ENCODE measurements at places on chromosomes 2 and 18.

DNA sequence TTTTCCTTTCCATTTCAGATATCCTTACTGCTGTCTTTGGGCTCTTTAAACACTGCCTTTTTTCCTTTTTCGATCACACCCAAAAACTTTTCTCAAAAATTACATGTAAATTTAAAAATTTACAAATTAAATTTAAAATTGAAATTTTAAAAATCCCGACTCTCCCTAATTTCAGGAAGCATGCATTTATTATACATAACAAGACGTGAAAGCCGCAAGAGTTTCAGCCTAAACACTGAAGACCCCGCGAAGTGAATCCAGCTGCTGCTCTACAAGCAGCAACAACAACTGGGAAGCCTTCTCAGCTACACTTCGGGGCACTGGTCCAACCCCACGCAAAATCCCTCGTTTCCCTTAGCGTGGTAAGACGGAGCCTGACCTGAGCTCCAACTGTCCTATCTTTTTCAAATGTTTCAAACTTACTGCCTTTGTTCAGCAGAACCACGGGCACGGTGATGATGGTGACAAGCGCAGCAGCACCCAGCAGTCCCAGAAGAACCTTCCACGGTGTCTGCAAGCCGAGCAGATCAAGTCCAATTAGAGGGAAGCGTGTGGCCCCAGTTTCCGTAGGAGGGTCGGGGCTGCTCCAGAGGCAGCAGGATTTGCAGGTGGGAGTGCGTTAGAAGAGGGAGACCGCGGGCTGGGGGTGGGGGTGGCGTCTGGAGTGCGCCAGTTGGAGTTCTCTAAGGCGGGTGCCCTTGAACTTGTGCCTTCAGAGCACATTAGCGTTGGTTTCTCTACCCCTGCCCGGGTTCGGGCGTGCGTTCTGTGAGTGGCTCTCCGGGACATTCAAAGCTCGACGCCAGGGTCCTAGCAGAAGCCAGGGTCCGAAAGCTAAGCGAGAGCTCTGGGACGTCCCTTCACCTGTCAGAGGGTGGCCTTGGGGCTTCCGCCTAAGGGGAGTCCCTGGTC lies 783 bp downstream of the DPP4 start:
- peak; percentile 43 for DNase-seq

- DNase-seq: peak; percentile 35
Observed at GRCh38 chr2:177169810-177170514, 42.6 kb upstream of the HNRNPA3 start.

DNA sequence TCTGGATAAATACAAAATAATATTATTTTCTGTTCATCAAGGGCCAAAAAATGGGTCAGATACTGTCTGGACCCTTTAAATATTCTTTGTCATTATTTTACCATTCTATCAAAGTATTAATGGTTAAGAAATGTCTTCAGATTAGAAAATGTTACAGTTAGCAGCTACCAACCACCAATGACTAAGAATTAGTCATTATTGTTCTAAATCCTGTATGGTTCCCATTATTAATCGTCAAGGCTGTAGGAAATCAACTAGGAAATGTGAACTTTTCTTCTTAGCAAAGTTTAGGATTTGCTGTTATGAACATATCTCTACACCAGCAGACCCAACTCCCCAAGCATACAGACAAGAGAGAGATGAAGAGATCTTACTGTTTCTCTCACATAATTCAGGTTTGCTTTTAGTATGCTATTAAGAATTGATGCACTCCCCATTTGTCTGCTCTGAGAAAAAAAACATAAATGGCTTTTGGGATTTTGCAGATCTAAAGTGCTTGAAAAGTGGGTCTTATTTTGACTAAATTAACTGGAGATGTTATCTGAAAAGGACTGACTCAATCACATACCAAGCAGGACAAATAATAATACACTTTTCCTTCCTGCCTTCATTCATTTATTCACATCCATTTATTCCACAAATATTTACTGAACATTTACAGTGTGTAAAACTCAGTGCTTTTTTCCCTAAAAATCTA lies 147.7 kb downstream of the PPP1R1C start:
- no peak for DNase-seq

GRCh38 chr2:207161247-207162123 lies 4.3 kb downstream of the KLF7 start:
- DNase-seq: no peak

GRCh38 chr2:51013079-51013932 lies 18.6 kb downstream of the NRXN1 start:
- no peak for DNase-seq

DNA sequence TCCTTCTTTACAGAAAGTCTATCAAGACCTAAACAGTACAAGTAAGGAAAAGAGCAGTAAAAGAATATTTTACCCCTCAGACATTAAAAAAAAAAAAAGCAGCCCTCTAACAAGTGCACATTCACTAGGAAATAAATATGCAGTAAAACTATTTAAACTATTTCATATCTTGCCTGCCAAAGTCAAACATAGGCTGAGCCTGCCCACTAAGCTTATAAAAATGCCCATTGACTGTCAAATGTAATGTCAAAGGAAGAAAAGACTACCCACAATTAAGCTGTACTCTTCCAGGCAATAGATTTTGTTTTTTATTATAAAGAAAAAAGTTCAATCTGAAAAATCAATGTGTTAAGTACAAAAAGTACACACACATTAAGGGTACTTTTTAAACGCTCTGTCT lies 11.8 kb downstream of the ALS2 start:
- no peak for DNase-seq

DNA sequence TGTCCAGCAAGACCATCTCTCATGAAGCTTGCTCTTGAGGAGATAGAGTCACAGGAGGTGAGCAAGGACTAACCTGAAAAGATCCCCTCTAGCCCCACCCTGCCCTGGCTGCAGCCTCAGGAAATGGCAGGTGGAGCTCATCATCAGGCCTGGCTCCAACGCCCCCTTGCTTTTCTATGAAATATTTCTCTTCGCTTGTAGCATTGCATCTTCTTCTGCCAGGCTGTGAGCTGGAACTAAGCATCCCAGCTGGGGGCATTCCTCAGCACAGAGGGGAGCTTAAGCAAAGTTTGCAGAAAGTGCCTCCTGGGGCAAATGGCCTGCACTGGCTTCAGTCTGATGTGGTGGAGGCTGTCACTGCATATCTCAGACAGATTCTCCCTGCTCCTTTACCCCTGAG lies 90.1 kb upstream of the LGALSL start:
- DNase-seq: no peak

DNA sequence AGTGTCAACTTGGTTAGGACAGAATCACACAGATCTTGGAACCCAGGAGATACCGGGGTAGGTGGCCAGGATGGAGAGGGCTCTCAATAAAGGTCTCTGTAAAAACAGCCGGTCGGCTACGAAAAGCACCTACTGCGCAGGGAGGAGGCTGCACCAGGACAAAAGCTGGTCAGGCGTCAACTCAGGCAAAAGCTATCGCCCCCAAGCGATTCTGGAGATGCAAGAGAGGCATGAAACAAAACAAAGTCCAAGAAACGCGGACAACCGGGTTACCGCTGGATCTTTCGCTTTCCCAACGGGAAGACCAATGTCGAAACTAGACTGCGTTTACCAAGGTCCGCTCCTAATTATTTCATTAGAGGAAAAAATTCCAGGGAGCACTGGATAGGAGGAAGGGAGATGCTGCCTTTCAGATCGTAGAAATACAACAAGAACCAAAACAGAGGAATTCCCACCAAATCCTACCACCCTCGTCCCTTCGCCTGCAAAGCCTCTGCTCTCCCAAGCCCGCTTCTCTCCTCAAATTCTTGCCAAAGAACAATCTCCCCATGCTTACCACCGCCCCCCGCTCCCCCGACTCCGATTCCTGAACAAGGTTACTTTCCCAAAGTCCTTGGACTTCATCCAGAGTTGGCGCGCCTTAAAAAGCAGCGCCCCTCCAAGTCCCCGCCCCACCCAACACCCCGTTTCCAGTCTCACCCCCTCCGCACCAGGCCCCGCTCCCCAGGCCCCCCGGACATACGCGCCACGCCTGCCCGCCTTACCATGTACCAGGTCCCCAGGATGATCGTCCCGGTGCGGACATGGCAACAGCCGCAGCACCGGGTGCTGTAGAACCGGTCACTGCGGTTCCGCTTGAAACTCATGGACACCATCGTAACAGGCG lies 539 bp downstream of the LAPTM4A start:
- peak; percentile 55 for DNase-seq

GRCh38 chr2:195842932-195843331 lies 185.9 kb downstream of the SLC39A10 start:
- no peak for DNase-seq

- DNase-seq: peak; percentile 80
Observed at GRCh38 chr2:169363560-169364150, 1.3 kb upstream of the LRP2 start.

DNA sequence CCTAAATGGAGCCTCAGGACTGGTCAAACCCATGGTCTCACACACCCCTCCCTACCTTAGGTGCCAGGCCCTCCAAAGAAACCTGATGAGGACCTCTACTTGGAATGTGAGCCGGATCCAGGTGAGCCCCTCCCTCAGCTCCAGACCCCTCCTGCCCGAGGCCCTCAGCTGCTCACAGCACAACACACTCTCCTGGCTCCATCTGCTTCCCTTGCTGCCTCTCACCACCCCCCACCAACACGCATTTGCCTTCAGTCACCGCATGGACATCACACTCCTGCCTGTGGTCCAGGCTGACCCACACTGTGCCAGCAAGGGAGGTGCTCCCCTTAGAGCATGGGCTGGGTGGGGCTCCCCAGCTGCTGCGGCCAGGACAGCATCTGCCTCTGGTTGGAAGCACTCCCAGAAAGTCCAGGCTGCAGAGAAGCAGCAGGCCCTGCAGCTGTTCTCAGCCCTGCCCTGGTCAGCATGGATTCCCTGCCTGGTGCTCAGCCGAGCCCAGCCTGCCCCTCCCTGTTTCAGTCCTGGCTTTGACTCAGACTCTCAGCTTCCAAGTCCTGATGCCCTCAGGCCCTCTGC lies 15.1 kb downstream of the SH2D6 start:
- DNase-seq: no peak

GRCh38 chr2:186100636-186101035 lies 362.0 kb downstream of the FSIP2 start:
- no peak for DNase-seq

DNA sequence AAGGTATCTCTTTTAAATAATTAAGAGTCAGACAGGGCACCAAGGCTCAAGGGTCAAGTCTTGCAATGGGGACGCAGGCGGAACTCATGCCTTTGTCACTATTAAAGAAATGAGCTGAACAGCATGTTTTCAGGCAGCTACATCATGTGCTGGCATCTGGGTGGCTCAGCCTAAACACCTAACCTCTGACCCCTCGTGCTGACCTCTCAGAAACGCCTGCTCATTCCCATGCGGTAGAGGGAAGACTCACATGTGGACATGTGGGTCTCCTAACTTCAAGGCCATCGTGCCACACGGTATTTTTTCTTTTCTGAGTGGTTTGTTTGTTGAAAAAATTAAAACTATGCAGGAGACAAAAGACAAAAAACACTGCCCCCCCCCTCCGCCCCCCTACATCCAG lies 31.3 kb downstream of the CYP27C1 start:
- DNase-seq: no peak

- no peak for DNase-seq
Observed at GRCh38 chr2:30527411-30527810, 80.4 kb downstream of the LCLAT1 start.

DNA sequence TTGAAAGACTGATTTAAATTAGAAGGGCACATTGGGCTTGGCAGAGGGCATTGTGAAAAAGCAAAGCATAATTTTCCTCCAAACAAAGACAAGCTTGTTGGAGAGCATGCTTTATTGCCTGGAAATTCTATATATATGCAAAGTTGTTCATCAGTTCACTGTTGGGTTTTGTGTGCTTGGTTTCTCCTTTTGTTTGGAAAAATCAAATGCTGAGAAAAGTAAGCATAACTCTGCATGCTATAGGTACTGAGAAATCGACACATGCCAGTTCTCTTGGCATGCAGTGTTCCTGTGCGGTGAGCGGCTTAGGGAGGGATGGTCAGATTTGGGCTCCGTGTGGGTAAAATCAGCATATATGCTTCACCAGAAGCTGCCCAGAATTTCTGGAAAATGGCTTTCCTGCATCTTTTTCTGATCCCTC lies 161.0 kb downstream of the RAPGEF4 start:
- no peak for DNase-seq

DNA sequence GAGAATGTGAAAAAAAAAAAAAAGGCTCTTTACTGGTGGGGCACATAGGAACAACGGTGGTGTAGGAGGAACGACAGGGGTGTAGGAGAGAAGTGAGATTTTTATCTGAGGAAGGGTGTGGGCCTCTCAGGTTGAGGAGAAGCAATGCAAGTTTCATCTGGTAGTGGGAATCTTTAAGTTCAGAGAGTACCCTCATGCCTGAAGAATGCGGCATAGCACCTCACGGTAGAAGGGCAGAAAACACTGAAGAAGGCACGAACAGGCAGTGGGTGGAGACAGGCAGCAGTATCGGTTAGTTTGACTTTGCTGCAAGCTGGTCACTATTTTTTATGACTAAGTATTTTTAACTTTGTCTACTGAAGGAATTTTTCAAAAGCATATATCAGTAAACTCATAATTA lies 52.2 kb upstream of the TSPYL6 start:
- no peak for DNase-seq

- DNase-seq: peak; percentile 77
Observed at GRCh38 chr2:237731663-237732062, 66.9 kb upstream of the RBM44 start.

- no peak for DNase-seq
Observed at GRCh38 chr2:164568317-164568716, 53.0 kb downstream of the GRB14 start.

- no peak for DNase-seq
Observed at GRCh38 chr2:104213758-104214157, 640.2 kb upstream of the POU3F3 start.

DNA sequence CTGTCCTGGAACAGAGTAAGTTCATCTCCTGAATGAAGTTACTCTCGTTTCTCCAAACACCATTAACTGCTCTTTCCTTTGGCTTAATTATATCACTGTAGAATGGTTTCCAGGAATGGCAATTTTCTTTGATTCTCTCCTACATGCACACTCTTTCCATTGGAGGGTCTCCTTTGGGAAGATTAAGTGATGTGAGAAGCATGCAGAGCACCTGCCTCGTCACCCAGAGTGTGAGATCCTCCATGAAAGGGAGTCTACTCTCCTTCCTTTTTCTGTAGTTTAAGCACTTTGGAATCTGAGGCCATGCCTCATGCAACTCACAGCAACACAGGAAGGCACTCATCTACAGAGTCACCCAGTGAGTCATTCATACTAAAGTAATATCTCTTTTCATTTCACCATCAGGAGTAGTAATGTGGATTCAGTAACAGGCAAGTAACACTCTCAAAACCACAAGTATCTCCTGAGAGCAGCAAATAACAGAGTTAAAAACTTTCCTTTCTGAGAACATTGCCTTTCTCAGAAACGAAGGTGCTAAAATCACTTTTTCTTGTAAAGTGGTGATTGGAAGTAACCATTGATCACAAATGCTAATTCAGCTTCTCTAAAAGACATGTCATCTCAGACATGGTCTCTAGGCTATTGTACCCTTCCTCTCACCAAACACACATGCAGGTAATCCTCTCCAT lies 52.8 kb upstream of the IL1RL1 start:
- DNase-seq: peak; percentile 63

- no peak for DNase-seq
Observed at GRCh38 chr2:205989271-205990071, 96.5 kb downstream of the INO80D start.

DNA sequence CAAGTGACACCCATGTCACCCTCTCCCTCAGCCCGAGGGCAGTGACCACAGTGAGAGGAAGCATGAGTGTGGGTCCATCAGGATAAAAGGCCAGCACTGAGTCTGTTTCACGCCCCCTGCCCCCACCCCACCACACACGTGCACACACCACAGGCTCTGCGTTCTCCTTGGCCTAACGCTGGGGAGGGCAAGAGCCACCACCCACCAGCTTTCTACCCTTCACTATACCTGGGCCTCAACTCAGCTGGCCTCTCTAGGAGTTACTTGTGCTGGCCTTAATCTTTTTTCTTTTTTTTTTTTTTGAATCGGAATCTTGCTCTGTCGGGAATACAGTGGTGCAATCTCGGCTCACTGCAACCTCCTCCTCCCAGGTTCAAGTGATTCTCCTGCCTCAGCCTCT lies 140.5 kb downstream of the ZFP36L2 start:
- no peak for DNase-seq
